ENCODE measurements at places on chromosomes 7 and 10.

DNA sequence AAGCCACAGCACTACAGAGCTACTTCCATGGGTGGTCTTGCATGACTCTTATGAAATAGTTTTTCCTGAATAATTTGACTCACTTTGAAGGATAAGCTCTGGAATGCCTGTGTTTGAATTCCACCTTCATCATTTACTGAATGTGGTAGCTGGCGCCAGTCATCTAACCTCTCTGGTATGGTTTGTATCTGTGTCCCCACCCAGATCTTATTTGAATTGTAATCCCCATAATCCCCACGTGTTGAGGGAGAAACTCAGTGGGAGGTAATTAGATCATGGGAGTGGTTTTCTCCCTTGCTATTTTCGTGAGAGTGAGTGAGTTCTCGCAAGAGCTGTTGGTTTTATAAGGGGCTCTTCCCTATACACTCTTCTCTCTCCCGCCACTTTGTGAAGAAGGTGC, 11.2 kb upstream of the SLC13A1 start:
- DNase-seq = no peak

- no peak for DNase-seq
These were observed 181.7 kb downstream of the PARD3 start for GRCh38 chr10:34633374-34633773.

DNA sequence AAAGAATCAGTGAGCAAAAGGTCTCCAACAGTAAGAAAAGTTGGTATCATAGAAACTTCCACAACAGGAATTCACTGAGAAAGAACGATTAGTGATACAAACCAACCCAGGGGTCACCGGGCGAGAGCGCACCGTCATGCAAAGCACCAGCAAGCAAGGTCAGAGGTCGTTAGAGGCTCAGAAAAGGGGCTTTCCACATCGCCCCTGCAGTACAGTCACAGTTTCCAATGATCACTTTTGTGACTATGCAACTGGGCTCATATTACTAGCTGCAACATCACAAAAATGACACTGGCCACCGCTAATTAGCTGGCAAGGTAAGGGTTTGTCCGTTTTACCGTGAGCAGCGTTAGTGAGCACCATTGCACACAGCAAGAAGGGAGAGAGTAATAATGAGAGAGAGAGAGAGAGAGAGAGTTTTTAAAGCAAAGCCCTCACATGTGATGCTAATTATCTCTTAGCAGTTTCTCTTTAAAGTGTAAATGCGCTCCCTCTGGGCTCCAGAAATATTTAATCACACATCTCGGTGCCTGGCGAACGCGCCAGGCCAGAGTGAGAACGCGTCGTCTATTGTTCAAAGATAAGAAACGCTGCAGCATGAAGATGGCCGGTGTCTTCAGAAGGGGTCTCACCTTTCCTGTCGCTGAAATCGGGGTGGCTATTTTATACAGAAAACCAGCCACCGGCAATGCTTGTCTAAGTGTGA, 237.5 kb downstream of the DNAJB6 start:
- DNase-seq = no peak

- DNase-seq = no peak
These were observed 28.9 kb upstream of the SVIL start for GRCh38 chr10:29663718-29664117.

Measured in natural killer cell (primary cell).